ENCODE measurements at places on chromosomes 7 and 10.

- no peak for DNase-seq
These were observed 13.8 kb downstream of the CYTH3 start for GRCh38 chr7:6258440-6259182.

DNA sequence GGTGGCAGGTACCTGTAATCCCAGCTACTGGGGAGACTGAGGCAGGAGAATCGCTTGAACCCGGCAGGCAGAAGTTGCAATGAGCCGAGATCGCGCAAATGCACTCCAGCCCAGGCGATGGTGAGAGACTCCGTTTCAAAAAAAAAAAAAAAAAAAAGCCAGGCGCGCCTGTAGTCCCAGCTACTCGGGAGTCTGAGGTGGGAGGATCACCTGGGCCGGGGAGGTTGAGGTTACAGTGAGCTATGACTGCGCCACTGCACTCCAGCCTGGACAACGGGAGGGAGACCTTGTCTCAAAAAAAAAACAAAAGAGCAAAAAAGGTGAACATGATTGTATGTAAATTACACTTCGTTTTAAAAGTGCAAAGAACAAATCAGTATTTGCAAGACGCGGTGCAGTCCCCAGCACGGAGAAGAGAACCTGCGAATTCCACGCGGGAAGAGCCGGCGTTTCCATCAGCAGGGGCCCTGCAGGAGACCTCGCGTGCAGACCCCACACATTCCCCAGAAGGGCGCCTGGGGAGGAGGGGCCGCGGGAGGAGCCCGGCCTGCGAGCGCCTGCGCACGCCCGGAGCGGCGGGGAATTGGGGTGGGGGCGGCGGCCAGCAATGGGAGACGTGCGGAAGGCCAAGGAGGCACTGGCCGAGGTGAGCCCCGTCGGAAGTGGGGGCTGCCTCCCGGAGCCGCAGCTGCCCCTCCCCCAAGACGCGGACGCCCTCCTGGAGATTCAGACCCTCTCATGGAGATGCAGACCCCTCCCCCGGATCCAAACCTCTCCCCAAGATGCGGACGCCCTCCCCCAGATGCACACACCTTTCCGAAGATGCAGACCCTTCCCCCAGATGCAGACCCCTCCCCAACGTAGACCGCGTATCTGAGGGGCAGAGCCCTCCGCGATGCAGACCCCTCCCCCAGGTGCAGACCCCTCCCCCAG, 16.7 kb upstream of the SUN1 start:
- DNase-seq, result no peak

GRCh38 chr10:75395066-75395931, 6.3 kb downstream of the ZNF503 start:
- DNase-seq, result no peak

- no peak for DNase-seq
These were observed 45.6 kb upstream of the TAS2R16 start for GRCh38 chr7:123041101-123041500.

- no peak for DNase-seq
These were observed 135.2 kb downstream of the CUX1 start for GRCh38 chr7:101952355-101953247.

- DNase-seq, result no peak
These were observed 59.0 kb downstream of the PALD1 start for GRCh38 chr10:70537398-70538194.

- no peak for DNase-seq
These were observed 493.3 kb upstream of the PODXL start for GRCh38 chr7:132049462-132050304.

DNA sequence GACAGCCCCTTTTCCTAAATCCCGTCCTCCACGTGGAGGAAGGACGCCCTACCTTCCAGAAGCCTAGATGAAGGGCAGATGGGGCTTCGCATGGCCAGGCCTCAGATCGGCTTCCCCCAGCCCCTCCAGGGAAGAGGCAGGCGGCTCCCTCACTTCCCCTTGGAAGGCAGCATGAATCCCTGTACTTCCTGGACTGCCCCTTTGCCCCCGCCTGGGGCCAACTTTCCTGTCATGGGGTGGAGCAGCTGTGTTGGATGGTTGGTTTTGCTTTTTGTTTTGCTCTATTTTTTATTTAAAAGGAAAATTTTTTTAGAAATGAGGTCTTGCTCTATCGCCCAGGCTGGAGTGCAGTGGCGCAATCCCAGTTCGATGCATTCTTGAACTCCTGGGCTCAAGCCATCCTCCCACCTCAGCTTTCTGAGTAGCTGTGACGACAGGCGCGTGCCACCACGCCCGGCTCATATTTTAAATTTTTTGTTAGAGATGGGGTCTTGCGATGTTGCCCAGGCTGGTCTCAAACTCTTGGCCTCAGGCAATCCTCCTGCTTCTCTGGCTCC, 27.2 kb downstream of the GTF2IRD1 start:
- peak; percentile 51 for DNase-seq

- peak; percentile 7 for DNase-seq
These were observed 201.3 kb downstream of the JCAD start for GRCh38 chr10:29857843-29858701.

GRCh38 chr7:47580175-47580706, 1.7 kb downstream of the TNS3 start:
- no peak for DNase-seq

GRCh38 chr7:39720586-39720985, 97.2 kb downstream of the RALA start:
- DNase-seq, result no peak

DNA sequence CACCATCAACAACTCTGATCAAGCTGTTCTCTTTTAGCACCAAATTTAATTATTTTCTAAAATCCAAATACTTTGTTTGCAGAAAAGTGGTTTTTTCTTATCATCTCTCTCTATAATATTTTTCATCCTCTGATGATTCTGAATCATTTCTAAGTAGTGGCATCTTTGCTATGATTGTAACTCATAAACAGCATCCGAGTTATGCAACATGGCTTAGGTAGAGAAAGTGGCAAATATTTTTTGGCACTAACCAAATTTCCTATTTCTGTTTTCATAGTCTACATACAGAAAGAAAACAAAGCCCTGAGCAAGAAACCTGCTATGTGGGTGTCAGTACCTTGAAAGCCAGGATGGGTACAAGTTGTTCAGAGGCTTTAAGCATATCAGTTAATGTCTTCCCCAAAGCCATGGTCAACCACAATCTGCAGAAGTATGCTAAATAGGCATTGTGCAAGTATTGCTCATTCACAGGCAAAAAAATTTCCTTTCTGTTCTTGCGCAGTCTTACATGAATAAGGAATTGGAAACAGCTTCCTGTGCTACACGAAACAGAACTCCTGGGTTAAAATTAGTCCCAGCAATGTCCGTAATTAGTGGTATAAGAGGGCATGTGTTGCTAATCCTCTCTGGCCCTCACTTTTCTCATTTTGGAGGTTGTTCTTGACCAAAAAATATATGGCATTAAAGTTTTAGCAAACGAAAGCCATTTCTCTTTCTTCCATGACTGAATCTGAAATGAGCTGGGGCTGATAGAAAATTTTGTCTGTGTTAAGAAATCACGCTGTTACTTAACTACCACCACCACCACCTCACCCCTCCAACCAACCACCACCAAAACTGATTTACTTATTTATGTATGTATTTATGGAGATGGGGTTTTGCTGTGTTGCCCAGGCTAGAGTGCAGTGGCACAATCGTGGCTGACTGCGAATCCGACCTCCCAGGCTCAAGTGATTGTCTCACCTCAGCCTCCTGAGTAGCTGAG, 325.6 kb upstream of the MAGI2 start:
- no peak for DNase-seq

DNA sequence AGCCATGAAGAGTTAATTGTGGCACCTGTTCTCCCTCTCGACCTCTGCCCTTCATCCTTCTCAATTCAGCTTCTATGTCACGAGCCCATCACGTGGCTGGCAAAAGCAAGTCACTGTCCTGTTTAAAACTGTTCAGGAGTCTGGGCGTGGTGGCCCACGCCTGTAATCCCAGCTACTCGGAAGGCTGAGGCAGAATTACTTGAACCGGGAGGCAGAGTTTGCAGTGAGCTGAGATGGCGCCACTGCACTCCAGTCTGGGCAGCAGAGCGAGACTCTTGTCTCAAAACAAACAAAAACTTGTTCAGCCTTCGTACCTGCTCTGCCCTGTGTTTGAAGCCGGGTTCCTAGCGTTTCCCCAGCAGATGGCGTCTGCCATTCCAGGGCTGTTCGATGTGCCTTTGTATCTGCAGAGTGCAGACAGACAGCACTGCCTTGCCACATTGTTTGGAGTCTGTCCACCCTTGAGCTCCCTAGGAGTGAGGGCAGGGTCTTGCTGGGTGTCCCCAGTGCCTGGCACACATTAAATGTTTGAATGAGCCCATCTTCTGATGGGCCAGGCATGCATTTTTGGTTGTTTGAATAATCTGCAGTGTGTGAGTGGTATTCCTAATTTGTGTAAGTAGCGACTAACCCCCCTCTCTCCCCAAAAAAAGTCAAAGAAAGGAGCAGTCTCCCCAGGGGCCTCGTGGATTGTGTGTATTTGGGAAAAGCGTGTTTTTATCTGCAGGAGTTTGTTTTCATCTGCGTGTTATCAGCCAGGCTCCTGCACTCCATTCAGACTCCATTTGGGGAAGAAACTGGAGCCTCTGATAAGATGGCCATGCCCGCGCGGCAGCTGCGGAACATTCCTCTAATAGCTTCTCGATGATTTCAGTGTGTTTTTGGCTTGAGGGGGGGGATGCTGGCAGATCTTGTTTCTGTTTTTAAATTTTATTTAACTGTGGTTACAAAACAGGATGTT, 61.2 kb downstream of the DNAJB6 start:
- DNase-seq, result peak; percentile 20

DNA sequence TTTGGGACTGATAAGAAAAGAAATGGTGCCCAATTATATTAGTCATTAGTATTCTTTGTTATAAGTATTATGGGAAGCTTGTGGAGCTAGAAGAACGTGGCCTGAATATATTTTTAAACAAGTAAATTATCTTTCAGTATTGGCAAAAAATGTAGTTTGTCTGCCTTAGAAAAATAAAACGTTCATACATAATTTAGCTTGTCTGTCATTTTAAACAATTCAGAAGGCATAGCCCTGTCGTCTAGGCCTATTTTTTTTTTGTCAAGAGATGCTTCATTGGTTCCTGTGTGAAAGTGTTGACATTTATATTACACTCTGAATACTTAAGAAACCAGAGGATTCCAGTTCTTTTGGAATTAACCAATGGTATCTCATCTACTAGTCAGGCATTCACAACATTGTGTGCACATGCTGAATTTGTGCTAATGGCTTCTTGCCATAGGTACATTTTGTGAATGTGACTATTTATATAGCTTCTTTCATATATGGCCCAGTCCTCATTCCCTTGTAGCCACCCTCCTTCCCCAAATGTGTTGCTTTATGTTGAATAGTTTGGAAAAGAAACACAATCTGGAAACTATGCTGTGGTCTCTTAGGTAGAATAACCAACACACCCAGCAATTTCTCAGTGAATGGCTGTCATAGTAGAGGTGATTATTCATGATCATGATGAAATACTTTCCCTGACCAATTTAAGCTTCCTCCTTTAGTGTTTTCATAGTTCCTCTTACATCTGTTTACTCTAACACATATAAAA, 435.8 kb downstream of the EXOC4 start:
- no peak for DNase-seq

DNA sequence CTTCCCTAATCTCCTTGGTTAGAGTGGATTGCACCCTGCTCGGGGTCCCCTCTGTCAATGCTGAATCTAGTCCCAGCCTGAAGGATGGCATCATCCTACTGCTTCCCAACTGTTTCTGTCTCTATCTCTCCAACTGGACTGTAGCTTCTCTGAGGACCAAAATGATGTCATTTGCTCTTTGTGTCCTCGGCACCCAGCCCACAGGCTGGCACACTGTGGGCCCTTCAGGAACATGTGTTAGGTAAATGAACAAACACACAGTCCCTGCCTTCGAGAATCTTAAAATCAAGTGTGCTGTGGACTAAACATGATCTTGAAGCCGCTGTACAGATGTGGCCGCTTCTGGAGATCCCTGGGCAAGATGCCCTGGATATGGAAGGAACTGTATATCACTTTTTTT, 5.0 kb upstream of the CDH23 start:
- no peak for DNase-seq
